CD4-positive, alpha-beta T cell treated with Interleukin-21 for 1 hour (primary cell): ENCODE measurements at places on chromosomes 11 and 22.

DNA sequence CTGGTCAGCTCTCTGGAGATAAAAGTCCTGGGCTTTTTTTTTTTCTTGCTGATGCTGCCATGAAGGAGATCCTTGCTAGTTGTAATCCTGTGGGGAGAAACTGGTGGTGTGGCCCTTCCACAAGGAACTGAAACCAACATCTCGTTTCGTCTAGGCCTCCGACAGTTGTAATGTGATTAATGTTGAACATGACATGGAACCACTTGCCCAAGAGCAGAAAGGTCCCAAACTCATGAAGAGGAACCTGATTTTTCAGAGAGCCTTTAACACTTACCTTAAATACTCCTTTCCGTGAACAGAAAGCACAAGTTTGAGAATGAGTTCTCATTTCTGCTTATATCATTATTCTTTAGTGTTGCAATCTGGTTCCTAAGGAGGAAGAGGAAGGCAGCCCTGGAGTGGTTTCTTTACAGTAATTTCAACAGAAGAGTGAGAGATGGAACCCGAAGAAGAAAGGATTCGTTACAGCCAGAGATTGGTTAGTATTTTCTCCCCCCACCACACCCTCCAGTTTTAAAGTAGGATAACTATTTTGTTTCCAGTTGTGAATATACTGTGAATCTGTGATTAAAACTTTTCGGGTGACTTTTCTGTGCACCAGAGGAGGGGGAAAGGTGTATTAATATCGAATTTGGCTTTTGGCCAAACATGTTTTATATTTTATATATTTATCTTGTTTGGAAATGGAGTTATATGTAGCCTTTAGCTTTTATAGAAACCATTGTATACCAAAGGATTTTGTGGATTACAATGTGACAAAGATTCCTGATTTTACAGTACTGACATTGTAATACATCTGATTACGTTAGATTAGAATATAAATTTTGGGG lies 2.0 kb downstream of the KDM2A start:
- peak; percentile 36 for DNase-seq

GRCh38 chr11:34053161-34053686 lies 1.7 kb downstream of the CAPRIN1 start:
- DNase-seq = peak; percentile 83

DNA sequence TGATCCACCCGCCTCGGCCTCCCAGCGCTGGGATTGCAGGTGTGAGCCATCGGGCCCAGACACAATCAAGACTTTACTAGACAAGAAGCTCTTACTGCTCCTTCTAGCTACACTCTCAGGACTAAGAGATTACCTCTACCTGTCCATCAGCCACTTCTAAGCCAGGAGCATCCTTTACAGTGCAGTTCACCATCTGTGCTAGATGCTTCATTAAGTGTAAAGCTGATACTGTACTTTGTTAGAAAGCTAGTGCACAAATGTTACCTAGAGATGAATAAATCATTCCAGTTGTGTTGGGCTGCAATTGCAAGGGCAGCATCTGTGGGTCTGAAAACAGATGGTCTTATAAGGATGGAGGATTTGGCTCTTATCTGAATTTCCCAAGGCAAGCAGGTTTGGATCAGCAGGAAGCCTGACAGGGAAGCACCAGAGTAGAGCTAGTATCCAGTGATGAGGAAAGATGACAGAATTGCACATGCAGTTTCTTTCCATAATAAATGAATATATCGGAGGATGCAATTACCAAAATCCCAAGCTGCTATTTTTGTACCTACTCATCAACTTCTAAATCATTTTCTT lies 58.3 kb downstream of the FAM168A start:
- DNase-seq = no peak

- DNase-seq = no peak
Measured at GRCh38 chr11:101563166-101563565, 20.6 kb downstream of the TRPC6 start.

GRCh38 chr11:95262994-95263765 lies 32.2 kb upstream of the SESN3 start:
- DNase-seq = no peak

GRCh38 chr11:25441421-25441820 lies 890.5 kb upstream of the ANO3 start:
- DNase-seq = no peak

- no peak for DNase-seq
Measured at GRCh38 chr11:99630629-99631028, 609.9 kb downstream of the CNTN5 start.

- no peak for DNase-seq
Measured at GRCh38 chr11:17531636-17532113, 12.5 kb downstream of the USH1C start.

- no peak for DNase-seq
Measured at GRCh38 chr11:4381901-4382300, 11.6 kb downstream of the TRIM21 start.

GRCh38 chr11:45193695-45194094 lies 47.3 kb downstream of the PRDM11 start:
- no peak for DNase-seq

GRCh38 chr11:86205421-86206336 lies 38.9 kb upstream of the EED start:
- no peak for DNase-seq

DNA sequence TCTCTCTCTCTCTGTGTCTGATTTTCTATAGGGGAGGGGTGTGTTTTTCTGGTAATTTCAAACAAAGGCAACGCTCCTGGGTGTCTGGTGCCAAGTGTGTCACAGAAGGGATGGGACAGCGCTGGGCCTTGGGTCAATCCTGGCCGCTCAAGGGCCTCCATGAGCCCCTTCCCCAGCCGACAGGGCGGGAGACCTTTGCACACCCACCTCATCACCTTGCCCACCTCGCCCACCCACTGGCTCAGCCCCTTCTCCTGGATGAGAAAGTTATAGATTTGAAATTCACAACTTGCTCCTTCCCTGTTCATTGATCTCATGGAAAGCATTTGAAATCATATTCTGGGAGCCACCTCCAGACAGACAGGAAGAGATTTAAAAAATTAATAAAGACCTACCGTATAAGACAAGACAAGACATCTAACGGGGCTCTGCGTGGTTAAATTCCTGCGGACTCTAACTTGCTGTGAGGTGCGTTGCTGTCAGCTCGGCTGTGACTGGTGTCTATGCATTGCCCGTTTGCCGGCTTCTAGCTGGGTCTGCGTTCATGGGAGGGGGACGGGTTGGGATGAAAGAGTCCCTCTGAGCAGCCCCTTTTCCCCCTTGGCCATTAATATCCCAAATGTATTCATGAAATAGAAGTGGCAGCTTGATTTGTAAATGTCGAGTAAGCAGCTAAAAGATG lies 27.0 kb downstream of the MPPED1 start:
- no peak for DNase-seq

DNA sequence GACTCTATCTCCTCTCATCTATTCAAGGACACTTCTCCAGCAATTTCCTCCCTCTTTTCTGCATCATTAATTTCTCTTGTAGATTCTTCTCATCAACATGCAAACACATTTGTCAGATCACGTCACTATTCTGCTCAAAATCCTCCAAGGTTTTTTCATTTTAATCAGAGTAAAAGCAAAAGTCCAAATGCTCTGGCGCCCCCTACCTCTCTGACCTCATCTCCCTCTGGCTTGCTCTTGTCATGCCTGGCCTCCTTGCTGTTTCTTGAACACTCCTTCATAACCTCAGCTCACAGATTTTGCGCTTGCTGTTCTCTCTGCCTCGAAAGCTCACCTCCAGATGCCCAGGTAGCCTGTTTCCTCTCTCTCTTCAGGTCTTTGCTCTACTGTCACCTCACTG lies 22.4 kb downstream of the RTCB start:
- no peak for DNase-seq
